Stimulated activated naive CD4-positive, alpha-beta T cell treated with Interleukin-2 at 50 U/mL for 16 hours (primary cell): ENCODE measurements at places on chromosomes 7 and 10.

- no peak for DNase-seq
These were observed 142.3 kb downstream of the XPNPEP1 start for GRCh38 chr10:109780997-109781396.

- DNase-seq, result no peak
These were observed 25.2 kb downstream of the ASZ1 start for GRCh38 chr7:117402109-117402508.

DNA sequence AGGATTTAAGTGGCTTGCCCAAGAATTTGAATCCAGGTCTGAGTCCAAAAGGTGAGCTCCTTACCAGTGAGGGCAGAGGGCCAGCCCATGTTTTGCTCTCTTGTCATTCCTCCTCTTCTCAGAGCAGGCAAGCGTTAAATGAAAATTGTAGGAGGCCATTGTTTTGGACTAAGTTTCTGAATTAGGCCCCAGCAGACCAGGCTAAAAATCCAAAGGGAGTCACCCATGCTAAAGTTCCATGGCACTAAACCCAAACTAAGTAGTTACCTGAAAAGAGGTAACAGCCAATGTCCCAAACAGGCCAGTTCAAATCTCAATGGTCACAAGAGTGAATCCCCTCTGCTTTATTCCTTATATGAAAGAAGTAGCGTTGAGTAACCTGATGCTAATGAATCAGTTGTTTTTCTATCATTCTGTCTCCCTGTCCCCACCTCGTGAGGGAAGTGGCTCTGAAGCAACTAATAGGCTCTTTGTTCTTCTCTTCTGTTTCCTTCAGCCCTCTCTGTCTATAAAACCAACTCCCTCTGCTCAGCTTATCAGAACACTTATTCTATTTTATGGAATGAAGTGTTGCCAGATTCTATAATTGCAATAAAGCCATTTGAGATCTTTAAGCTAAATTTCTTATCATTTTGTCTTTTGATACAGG lies 17.5 kb upstream of the CDH23 start:
- DNase-seq, result no peak

- DNase-seq, result no peak
These were observed 136.1 kb downstream of the AKR1D1 start for GRCh38 chr7:138212314-138212713.

GRCh38 chr10:123689880-123690279 lies 23.7 kb downstream of the GPR26 start:
- no peak for DNase-seq

DNA sequence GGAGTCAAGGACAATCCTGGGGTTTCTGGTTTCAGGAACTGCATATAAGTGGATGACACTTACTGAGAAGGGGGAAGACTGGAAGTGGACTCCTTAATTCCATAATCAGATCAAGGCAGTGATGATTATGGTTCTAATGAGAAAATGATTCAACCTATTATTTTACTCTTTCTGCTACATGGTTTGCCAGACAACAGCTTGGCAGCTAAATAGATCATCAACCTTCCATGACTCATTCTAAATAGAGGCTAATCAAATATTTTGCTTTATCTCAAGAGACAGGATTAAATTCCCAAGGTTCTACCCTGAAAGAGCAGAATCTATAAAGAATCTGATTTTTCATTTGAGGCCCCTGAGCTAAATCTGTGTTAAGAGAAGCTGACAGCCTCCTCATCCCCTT lies 46.3 kb downstream of the CNNM1 start:
- DNase-seq, result no peak

DNA sequence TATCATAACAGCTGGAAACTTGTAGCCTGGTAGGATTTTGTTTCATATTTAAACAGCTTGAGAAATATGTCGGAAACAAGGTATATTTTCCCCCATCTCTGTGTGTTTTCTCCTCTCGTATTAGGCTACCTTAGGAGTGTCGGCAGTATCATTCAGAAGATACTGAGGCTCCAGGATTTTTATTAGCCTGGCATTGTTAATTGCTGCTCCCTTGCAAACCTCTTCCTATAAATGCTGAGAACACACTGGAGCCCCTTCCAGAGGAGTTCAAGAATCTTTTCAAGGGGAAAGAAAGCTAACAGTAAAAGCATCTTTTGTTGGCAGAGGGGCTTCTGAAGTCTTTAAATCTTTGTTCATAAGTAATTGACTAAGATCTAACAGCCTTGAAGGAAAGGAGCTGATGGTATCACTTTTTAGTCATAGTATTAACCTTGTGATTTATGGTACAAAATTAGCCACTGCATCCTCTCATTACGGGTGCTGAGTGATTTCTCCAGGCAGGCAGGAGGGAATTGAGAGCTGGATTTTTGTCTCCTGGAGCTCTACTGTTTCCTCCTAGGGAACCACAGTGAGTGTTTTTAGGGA lies 998.7 kb downstream of the LRMDA start:
- DNase-seq, result no peak

DNA sequence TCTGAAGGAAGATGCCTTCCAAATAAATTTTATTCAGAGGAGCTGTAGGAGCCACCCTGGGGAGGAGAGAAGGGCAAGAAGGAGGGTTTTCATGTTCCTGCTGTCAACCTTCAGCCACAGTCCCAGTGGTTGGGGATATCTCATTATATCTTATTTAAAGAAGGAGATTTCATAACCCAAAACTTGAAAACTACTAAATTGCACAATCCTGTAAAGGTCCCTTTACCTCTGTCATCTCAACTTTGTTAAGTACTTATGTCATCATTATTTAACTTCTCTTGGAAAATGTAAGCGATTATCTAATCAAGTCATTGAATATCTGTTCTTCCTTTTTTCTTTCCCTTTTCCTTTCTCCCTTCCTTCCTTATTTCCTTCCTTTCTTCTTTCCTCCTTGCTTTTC lies 794.5 kb upstream of the IGFBP3 start:
- DNase-seq, result no peak

DNA sequence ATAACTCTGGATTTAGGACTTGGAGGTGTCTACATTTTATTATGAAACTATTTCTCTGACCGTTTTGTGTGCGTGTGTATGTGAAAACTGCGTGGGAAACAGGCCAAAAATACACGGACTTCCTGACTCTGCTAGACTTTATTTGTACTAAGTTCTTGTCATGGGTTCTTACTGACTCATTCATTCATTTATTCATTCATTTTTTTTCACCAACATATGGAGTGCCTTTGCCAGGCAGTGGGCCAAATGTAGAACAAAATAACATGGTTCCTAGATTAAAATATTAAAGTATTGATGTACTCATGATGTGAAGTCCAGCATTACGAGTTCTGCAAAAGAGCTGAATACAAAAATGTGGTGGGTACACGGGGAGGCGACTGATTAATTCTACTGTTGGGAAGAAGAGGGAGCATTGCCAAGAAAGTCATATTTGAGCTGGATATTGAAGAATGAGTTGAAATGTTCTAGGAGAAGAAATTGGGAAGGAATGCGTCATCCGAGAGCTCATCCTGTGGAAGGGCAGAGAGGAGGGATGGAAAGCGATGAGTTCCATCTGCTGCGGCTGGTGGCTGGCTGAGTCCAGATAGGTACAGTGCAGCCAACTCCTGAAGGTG lies 24.6 kb downstream of the CACNB2 start:
- no peak for DNase-seq

DNA sequence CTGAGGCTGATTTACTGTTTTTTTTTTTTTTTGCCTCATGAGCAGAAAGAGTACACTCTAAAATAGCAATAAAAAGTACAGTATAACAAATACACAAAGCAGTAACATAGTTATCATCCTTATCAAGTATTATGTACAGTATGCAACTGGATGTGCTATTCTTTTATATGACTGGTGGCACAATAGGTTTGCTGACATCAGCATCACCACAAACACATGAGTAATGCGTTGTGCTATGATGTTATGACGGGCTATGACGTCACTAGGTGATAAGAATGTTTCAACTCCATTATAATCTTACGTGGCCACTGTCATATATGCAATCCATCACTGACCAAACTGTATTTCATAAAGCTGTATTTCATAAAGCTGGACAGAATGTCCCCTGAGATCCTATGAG lies 189.2 kb upstream of the GLI3 start:
- no peak for DNase-seq

DNA sequence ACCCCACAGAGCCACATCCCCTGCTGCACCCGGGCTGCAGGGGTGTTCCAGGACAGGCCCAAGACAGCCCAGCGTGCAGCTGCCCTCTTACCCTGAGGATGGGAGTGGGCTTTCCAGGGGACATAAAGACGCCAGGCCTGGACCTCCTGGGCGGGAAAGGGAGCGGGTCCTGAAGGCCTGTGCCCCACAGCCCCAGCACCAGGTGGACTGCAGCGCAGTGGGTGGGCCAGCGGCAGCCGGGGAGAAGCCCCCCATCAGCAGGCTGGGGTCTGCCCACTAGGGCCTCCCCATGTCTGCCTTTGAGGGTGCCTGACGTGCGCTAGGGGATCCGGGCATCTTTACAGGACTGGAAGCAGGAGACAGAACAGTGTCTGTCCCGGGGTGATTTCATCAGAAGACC lies 22.6 kb upstream of the ZNF735 start:
- DNase-seq, result no peak

GRCh38 chr7:111998326-111998725 lies 207.9 kb downstream of the DOCK4 start:
- DNase-seq, result no peak

- no peak for DNase-seq
These were observed 49.1 kb upstream of the CDC14C start for GRCh38 chr7:48875045-48875916.

DNA sequence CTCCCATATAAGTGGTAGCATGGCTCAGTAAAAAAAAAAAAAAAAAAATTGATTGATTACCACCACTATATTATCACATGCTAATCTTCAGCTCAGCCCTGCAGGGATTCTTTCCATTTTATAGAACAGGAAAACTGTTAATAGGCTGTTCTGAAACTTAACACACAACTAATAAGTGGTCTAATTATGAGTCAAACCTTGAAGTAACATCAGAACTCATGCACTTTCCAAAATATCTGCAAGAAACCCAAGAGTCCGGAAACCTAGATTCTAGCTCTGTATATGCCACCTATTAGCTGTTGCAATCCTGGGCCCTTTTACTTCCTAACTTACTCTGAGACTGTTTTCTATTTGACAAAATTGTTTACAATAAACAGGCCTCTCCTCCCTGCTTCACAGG lies 23.9 kb downstream of the SEM1 start:
- no peak for DNase-seq

DNA sequence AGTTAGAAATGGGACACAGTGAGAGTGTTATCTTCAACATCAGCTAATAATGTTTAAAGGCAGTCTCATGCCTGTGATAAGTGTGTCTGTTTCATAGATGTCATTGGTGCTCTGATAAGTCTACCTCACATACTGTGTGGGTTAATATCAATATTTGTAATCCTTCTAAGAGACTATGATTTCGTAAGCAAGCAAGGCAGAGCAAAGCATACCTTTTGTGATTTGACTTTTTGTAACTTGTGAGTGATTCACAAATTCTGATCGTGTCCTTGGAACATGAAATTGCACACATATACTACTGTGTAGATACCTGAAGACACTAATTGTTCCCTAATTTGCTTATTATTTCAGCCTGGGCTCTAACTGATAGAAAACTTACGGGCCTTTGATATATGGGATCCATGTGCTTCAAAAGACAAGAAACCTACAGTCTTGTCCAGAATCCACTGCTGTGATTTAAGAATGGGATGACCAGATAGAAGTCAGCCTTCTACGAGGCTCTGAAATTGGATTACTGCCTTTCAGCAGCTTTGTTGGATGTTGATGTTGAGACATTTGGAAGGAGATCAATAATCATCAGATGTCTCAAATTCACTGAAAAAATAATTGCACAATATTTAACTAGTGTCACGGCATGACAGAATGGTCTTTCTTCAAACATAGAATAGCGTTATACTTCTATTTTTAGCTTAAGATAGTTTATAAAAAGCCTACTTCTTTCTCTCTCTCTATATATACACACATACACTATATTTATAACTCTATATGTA lies 63.2 kb upstream of the KLF6 start:
- DNase-seq, result no peak

GRCh38 chr7:147245274-147245673 lies 1128.7 kb downstream of the CNTNAP2 start:
- DNase-seq, result no peak

- DNase-seq, result no peak
These were observed 13.8 kb downstream of the TMEM120A start for GRCh38 chr7:75980430-75981202.

DNA sequence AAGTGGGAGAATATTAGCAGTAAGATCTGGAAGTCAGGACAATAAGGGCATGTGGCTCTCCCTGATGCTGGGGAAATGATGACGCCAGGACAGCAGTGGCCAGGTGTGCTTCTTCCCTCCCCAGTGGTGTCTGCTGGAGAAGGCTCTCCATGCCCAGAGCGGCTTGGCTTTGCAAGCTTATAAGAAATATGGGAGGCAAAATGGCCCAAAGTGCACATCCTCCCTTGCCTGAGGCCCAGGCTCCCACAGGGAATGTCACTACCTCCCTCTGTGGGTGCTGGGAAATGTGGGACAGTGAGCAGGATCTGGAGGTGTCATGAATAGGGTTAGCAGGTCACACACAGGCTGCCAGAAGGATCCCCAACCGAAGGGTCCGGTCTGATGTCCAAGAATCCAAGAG lies 17.1 kb upstream of the ZNF488 start:
- no peak for DNase-seq

DNA sequence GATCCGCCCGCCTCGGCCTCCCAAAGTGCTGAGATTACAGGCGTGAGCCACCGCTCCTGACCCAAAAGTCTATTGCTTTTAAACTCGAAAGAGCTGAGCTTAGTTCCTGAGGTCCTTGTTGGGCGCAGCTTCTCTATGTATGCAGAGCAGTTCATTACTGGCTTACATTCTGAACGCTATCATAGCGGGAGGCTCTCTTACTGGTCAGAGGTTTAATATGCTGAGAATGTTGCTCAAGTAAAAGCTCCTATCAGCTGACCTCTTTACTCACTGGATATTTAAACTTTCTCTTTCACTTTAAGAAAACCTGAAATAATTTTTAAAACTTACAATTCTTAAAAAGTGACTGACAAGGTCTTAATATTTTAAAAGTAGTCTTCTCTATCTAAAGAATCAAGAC lies 160.8 kb upstream of the WNT16 start:
- DNase-seq, result no peak

GRCh38 chr10:44724415-44725174 lies 186.5 kb upstream of the TMEM72 start:
- DNase-seq, result no peak

GRCh38 chr10:15348579-15348978 lies 22.5 kb downstream of the FAM171A1 start:
- no peak for DNase-seq

DNA sequence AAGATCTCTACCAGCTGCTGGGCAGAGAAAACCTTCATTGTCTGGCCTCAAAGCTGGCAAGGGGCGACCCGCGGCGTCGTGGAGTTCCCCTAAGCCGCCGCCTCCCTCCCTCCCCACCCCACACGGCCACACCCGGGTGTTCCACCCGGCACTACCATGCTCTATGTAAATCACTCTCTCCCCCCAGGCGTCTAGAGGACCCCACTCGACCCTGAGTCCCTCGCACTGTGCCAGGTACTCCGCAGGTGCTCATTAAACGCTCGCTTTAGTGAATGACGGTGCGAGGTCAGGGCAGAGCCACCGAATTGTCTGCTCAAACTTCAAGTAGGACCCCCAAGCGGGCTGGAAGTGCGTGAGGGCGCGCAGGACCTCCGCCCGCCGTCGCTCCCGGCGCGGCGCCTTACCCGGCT lies 628 bp downstream of the PARP12 start:
- DNase-seq, result peak; percentile 43

- no peak for DNase-seq
These were observed 655.0 kb upstream of the MGMT start for GRCh38 chr10:128812000-128812399.
